ENCODE measurements at places on chromosomes 4 and X.

DNA sequence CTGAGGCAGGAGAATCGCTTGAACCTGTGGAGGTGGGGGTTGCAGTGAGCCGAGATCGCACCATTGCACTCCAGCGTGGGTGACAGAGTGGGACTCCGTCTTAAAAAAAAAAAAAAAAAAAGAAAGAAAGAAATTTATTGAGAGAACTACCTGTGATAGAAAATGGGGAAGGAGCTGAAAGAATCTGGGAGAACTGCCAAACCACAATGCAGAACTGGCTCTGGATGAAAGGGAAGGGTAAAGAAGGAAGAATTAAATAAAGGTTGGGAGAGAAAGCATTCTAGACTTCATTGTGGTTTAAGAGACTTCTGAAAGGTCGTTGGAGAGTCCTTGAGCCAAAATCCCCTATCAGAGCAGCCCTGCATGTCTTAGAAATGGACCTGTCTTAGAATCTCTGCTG is 567.9 kb upstream of the HTR2C start:
- no peak for DNase-seq

- DNase-seq = no peak
Measured at GRCh38 chrX:107102980-107103379, 15.6 kb downstream of the RBM41 start.

DNA sequence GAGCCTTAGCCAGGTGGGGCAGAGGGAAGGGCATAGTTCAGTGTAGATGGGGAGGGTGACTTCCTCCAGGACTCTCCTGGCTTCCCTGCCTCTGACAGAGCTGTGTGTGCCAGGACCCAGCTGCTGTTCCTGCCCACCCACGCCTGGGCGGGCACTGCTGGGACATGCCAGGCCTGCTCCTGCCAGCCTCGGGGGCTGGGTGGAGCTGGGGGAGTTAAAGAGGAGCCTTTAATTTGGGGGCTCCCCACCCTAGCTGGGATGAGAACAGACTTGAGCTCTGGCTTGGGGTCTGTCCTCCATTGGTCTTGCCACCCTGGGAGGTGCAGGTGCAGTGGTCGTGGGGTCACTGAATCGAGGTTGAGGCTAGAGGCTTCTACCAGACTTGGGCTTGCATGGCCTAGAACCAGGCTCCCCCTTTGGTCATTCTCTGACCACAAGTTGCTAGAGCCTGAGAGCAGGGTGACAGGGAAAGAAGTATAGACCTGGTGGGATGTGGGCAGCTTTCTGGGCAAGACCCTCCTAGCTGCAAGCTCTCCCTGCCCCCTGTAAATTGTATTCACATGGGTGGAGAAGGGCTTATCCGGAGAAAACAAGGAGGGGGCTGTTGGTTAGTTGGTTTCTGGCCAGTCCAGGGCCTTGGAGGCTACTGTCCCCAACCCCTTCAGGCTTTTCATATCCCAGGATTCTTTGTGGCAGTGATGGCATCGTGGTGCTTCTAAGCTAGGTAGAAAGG is 5.7 kb downstream of the EFNB1 start:
- DNase-seq = no peak

GRCh38 chr4:11153171-11153750 is 275.4 kb downstream of the HS3ST1 start:
- no peak for DNase-seq

GRCh38 chr4:19752599-19752998 is 499.1 kb upstream of the SLIT2 start:
- no peak for DNase-seq

DNA sequence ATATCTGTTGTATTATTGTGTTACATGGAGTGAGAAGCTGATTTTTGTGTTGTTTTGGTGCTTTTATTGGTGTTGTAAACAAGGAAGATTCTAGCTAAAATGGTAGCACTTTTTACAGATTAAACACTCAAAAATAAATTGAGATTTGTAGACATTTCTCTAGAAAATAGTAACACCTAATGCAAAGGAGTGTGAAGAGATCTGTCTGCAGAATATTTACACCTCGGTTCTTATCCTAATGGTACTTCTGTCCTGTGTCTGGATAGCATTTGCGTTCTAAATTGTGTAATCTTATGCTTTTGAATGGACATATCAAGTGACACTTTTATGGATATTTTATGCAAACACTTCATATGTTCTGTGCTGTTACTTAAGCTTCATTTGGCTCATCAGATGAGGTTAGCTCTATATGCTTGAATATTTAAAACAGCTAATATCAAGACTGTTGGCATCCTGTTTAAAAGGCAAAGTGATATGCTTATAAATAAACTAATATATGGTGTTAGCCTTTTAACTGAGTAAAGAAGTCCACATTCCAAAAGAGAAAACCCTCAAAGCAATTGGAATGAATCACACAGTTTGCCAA is 6.0 kb downstream of the PCDH7 start:
- no peak for DNase-seq

DNA sequence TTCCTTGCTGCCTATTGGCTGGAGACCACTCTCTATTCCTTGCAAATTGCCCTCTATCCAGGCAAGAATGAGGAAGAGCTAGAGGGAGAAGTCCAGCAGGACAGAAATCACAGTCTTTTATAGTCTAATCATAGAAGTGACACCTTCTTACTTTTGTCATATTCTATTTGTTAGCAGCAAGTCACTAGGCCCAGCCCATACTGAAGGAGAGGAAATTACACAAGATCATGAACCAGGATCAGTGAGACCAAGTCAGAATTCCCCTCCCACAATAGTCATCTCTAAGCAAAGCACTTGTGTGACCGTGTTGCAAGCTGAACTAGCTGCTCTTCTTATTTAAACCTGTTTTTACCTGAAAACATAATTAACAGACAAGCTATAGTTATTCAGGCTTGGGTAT is 317.7 kb downstream of the INPP4B start:
- DNase-seq = no peak

- no peak for DNase-seq
Measured at GRCh38 chr4:577499-578450, 1.7 kb upstream of the TMEM271 start.

DNA sequence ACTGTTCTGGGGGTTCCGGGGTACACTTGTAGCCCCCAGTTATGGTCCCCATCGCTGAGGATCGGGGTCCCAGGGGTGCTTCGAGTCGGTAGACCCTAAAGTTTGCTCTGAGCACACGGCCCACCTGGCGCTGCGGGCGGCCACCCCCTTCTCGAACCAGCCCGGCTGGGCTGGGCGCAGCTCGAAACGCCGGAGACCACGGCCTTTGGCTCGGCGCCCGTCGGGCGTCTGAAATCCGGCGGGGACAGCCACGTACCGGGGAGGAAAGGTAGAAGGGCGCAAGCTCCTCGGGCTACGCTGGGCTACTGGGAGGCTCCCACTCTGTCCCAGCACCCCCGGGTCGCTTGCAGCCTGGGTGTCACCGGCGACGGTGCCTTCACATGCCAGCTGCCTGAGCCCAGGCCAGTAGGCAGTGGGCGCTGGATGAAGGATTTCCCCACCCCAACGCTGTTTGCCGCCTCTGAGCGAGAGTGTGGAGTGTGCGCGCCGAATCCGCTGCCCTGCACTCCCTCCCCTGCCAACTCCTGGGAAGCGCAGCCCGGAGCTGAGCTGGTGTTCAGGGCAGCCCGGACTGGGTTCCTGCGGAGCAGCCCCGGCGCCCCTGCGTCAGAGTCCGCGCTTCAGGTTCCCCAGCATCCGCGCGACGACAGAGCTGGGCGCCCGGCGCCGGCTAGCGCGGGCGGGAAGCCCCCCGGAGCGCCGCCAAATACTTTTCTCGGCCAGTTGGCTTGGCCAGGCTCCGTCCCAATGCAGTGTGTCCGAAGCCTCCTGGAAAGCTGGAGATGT is 637 bp downstream of the MAMLD1 start:
- DNase-seq = no peak

- DNase-seq = no peak
Measured at GRCh38 chr4:37805091-37805490, 21.4 kb upstream of the PGM2 start.

GRCh38 chrX:145923376-145923775 is 105.7 kb downstream of the SLITRK2 start:
- no peak for DNase-seq

DNA sequence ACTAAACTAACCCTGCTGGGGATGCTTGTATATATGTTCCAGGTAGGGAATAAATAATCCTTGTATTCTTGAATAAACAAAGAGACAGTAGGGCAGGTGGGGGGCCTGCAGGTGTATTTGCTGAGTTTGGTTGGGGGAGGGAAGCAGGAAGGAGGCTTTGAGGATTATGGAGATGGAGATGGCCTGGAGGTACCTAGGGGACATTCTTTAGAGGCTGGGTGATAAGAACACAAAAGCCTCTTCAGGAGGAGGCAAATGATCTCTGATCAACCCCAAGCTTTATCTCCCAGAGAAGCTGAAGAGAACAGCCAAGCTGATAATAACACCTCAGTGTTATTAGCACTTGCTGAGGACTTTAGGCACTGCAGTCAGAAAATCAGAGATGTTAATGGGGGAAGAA is 187.7 kb downstream of the MGST2 start:
- no peak for DNase-seq

- no peak for DNase-seq
Measured at GRCh38 chrX:114073926-114074325, 510.0 kb upstream of the HTR2C start.

- DNase-seq = no peak
Measured at GRCh38 chrX:31201503-31201902, 129.7 kb upstream of the FTHL17 start.

GRCh38 chr4:139934057-139934707 is 219.8 kb downstream of the MAML3 start:
- DNase-seq = no peak

DNA sequence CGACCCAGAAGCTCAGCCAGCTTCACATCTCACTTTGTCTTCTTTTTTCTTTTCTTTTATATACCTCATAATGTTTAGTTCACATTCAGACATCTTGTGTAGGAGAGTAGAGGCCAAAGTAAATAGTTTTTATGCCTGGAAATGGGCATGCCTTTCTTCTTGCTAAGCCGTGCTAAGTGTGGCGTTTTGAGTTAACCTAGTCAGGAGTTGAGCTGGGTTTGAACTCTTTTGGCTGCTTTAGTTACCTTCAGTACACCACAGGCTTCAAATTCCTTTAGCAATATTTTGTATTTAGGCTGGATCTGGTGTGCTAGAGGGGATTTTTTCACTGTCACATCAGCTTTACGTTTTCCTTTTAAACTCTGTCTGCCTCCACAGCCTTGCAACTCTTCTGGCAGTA is 300.8 kb downstream of the ZNF674 start:
- no peak for DNase-seq

- DNase-seq = no peak
Measured at GRCh38 chr4:168449719-168450452, 30.4 kb downstream of the DDX60L start.

DNA sequence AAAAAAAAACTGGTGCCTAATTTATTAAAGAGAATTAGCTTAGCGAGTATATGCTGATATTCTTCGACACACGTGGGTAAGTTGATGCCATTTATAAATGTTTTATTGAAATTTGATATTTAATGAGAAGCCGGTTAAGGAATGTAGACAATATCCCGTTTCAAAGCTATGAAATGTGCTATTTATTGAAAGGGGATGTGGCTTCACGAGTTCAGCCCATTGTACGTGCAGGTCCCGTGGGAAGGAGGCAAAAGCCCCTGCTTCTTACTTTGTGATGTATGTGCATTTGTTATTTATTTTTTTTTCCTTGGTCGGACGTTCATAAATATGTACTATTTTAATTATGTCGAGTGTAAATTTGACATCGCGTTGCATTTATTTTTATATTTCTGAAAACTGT is 20.2 kb downstream of the SHOX start:
- DNase-seq = no peak

GRCh38 chrX:17237146-17237545 is 137.9 kb upstream of the NHS start:
- no peak for DNase-seq

GRCh38 chr4:101229116-101229515 is 118.2 kb downstream of the PPP3CA start:
- DNase-seq = no peak

GRCh38 chr4:75034523-75034922 is 101.6 kb downstream of the PARM1 start:
- no peak for DNase-seq

- DNase-seq = no peak
Measured at GRCh38 chr4:137968956-137969678, 273.0 kb downstream of the SLC7A11 start.

GRCh38 chr4:21778702-21779101 is 169.9 kb downstream of the KCNIP4 start:
- no peak for DNase-seq

DNA sequence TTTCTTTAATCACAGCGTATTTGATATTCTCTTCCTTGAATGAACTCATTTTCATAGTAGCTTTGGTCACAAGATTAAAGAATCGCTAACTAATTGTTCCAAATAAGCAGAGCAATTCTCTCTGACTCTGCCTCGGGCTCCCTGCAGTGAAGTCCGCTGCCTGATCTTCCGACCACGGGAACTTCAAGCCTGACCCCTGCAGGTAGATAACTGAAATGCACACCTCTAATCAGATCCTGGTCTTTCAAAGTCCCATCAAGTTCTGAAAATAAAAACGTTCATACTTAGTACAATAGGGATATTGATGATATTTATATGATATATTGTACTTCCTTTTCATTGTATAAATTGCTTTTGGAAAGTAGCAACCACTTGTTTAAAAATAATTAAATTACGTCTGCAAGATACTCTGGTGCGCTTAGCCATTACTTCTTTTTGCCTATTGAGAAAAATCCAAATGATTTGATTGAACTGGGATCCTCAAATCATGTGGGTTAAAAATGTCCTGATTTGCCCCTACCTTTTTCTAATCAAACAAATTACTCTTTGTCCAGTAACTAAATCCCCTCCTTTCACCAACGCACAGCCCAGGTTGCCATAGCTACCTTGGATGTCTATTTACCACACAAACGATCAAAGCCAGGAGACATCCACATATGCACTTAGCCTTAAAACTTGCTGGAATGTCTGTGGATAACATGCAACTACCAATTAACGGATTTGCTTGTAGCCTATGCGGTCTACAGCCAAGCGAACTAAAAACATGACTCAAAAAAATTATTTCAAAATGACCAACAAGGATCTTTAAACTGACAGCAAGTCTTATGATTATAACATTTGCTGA is 4.2 kb downstream of the MID1 start:
- DNase-seq = no peak

- DNase-seq = no peak
Measured at GRCh38 chr4:66639361-66639760, 905.9 kb downstream of the CENPC start.
